ENCODE measurements at places on chromosomes 2 and 18.
A peak's percentile ranks its signal among the peaks of the same experiment; 100 is the strongest.

GRCh38 chr2:239457586-239458445, 57.0 kb upstream of the HDAC4 start:
- no peak for DNase-seq

GRCh38 chr2:106566050-106566449, 78.9 kb downstream of the CD8B2 start:
- DNase-seq = no peak

DNA sequence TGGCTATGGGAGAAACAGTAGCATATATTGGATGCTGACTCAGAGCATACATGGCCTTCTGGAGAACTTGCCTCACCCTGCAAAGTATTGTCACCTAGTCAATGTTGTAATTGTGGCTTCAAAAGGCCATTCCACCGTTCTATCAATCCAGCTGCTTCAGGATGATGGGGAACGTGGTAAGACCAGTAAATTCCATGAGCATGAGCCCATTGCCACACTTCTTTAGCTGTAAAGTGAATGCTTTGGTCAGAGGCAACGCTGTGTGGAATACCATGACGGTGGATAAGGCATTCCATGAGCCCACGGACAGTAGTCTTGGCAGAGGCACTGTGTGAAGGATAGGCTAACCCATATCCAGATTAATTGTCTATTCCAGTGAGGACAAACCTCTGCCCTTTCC, 1300.1 kb upstream of the ACVR2A start:
- no peak for DNase-seq

GRCh38 chr2:17689010-17689409, 64.6 kb downstream of the SMC6 start:
- DNase-seq = no peak

- no peak for DNase-seq
Measured at GRCh38 chr2:164915566-164915965, 39.8 kb downstream of the SLC38A11 start.

DNA sequence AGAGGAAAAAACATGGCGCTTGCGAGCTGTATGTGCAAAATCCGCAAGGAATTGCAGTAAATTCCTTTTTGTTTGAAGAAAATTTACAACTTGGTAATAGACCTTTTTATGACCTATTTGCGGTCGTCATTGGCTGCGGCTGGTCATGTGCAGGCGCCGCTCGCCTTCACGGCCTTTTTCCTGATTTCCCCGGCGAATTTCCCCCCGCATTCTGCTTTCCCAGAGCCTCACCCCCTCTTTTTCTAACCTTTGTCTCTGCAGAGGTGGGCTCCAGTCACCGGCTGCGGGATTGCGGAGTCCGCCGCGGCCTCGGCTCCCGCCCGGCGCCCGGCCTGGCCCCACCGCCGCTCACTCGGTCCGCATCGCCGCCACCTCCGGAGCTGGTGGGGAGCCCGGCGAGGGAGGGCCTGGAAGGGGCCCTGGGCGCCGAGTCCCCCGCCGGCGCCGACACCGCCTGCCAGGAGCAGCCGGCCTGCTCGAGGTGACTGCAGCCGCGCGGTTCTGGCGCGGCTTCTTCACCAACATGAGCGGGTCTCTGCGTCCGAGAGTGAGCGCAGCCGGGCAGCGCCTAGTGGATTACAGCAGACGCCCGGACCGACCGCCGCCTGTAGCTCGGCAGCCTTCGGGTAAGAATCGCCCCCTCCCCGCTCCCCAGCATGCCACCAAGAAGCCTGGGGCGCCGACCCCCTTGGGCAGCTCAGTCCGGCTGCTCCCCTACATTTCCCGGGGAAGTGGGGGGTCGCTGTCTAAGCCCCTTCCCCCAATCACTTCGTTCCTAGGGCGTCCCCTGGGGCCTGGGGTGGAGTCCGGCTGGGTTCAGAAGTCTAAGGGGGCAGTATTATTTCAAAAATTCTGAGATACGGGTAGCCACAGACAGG, 7.1 kb downstream of the HOXD8 start:
- DNase-seq = no peak

- no peak for DNase-seq
Measured at GRCh38 chr2:222859786-222860612, 837 bp upstream of the ACSL3 start.

DNA sequence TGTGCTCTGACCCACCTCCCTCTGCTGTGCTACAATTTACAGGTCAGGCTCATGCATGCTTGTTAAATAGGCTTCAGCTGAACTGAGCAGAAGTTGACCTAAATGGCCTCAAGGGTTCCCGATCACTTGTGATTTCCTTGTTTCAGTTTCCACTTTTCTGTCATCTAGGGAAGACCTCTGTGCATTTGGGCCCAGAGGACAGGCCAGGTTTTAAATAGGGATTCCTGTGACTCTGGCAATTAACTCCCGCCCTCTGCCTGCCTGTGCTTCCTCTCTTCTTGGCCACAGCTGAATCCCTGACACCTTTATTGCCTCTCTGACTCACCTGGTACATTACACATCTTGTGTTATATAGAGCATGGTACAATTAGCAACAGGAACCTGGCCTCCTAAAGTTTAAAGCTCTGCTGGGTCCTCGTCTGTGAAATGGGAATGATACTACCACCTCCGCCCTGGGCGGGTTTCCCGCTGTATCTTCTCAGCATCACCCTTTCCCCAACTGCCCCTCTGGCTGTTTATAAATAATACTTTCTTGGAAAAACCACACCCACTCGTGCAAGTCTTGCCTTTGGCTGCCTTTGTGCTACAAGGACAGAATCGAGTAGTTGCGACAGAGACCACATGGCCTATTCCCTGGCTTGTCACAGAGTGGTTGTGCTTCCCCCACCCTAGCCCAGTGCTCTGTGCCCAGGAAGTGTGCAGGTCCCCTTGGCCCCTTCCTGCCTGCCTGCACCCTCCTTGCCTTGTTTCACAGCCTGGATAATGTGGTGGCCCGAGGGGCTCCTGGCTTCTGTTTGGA, 7.9 kb downstream of the CABLES1 start:
- DNase-seq = no peak

GRCh38 chr18:35716169-35716831, 134.8 kb downstream of the GALNT1 start:
- no peak for DNase-seq

GRCh38 chr2:157911246-157911645, 35.1 kb upstream of the ACVR1 start:
- no peak for DNase-seq

- DNase-seq = no peak
Measured at GRCh38 chr2:202773301-202773973, 98.1 kb downstream of the ICA1L start.

GRCh38 chr18:53909668-53910067, 314.8 kb downstream of the MBD2 start:
- no peak for DNase-seq

DNA sequence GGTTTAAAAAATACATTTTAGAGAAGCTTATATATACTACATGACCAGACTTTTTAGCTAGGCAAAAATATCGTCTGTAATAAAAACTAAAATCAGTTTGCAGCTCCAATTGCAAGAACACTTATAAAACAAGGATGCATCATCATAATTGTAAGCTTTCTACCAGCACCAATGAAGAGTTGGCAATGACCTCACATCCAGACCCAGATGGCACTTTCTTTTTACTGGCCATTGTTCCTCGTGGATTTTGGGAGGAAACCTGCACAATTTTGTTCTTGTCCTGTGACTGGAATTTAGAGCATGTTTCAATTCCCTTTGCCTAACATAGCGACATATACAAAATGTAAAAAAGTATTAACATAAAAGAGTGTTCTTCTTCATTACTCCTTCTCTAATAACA, 174.3 kb downstream of the ZNF521 start:
- DNase-seq = no peak

GRCh38 chr2:38092196-38092902, 16.4 kb upstream of the CYP1B1 start:
- no peak for DNase-seq

DNA sequence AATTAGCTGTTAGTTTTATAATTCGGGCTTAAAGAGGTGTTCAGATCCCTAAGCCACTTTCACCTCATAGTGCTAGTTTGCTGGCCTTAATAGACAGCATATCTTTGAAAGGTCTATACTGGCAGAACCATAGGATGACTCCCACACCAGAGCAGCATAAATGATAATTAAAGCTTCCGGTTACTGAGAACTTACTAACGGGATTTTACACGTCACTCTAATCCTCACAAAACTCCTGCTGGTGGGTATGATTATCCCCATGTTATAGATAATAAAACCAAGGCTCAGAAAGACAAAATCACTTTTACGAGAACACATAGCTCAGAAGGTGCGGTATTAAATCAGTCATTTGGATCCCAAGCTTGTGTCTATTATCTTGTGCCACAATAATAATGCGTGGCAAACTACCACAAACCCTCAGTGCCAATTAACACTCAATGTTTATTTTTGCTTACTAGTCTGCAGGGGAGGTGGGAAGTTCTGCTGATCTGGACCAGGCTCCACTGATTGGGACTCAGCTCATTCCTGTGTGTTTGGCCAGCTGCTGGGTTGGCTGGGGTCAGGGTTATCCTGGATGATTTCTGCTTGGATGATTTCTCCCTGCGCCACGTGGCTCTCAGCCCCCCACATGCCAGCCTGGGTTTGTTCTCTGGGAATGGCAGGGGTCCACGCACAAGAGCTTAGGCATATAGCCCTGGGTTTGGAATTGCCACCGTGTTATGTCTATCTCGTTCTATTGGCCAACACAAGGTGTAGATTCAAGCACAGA, 62.3 kb downstream of the TRIB2 start:
- no peak for DNase-seq

DNA sequence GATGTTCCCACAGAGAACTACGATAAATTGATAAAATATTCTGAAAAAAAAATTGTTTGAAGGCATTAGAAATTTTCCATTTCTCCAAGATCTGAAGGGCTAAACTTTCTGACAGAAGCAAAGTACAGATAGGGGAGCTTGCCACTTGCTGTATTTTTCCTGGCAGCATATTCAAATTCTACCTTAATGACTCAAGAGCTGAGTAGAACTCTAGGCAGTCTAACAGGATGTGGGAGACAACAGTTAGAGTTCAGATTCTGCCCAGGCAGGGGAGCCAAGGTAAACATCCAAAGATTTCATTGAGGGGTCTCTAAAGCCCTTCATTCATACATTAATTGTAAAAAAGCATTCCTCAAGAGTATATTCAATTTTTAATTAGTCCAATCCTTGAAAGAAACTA, 46.0 kb upstream of the RIT2 start:
- DNase-seq = no peak

GRCh38 chr2:224984637-224985036, 57.6 kb downstream of the DOCK10 start:
- DNase-seq = peak; percentile 50

DNA sequence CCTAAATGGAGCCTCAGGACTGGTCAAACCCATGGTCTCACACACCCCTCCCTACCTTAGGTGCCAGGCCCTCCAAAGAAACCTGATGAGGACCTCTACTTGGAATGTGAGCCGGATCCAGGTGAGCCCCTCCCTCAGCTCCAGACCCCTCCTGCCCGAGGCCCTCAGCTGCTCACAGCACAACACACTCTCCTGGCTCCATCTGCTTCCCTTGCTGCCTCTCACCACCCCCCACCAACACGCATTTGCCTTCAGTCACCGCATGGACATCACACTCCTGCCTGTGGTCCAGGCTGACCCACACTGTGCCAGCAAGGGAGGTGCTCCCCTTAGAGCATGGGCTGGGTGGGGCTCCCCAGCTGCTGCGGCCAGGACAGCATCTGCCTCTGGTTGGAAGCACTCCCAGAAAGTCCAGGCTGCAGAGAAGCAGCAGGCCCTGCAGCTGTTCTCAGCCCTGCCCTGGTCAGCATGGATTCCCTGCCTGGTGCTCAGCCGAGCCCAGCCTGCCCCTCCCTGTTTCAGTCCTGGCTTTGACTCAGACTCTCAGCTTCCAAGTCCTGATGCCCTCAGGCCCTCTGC, 15.1 kb downstream of the SH2D6 start:
- no peak for DNase-seq

GRCh38 chr2:147779440-147779839, 65.4 kb upstream of the ACVR2A start:
- DNase-seq = no peak

- no peak for DNase-seq
Measured at GRCh38 chr18:9968081-9968848, 54.4 kb downstream of the VAPA start.

DNA sequence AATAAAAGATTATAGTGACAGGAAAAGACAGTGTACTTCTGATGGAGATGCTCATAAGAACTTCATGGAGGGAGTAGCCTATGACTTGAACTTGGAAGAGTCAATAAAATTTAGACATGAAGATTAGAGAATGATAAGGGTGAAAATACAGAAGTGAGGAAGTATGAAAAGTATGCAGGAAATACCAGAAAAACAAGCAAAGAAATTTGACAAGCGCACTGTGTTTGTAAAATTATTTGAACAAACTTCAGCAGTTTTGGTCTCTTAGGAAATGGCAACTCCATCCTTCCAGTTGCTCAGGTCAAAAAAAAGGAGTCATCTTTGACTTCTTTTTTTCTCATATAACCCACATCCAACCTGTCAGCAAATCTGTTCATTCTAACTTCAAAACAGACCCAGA, 864.0 kb upstream of the ZEB2 start:
- DNase-seq = no peak

DNA sequence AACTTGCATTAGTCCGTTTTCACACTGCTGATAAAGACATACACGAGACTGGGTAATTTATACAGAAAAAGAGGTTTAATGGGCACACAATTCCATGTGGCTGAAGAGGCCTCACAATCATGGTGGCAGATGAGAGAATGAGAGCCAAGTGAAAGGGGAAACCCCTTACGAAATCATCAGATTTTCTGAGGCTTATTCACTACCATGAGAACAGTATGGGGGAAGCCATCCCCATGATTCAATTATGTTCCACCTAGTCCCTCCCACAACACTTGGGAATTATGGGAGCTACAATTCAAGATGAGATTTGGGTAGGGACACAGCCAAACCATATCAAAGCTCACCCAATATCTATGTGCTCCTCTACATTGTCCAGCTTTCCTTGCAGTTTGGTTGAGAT, 16.0 kb upstream of the SERPINE2 start:
- no peak for DNase-seq

- DNase-seq = no peak
Measured at GRCh38 chr18:13492314-13492713, 234.0 kb downstream of the FAM210A start.

GRCh38 chr2:179355881-179356280, 91.2 kb upstream of the SESTD1 start:
- no peak for DNase-seq

DNA sequence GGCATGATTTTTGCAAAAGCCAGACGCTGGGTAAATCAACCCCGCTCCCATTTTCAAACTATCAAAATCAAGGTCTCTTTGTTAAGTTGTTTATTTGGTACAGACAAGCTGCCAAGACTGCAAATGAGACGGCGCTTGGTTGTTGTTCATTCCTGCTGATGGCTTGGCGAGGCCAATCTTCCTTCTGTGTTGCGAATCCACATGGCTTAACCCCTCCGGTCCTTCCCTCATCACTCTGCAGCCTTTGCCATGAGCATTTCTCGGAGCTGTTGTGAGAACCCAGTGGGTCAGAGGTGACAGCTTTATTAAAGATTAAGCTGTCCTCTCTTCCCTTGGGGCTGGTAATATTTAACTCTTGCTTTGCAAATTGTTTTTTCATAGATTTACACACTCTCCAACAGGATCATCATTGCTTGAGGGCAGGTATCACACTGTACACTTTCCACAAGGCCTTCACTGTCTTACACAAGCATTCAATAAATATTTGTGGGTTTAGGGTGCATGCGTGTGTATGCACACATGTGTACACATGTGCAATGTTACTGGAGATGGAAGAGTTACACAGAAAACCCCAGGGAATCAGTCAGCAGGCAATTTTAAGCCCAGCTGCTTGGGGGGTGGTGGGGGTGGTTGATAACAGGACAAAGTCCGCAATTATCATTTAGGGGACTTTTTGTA, 27.8 kb upstream of the KCNF1 start:
- no peak for DNase-seq

- no peak for DNase-seq
Measured at GRCh38 chr2:31205186-31205585, 12.1 kb downstream of the CAPN14 start.

All from activated CD8-positive, alpha-beta memory T cell treated with anti-CD3 and anti-CD28 coated beads, Interleukin-2, amount 10 ng/mL, durations not matched to agents 7 days and 5 days (primary cell).